Hepatic stellate cell (primary cell): ENCODE measurements at places on chromosomes 7 and 10.

DNA sequence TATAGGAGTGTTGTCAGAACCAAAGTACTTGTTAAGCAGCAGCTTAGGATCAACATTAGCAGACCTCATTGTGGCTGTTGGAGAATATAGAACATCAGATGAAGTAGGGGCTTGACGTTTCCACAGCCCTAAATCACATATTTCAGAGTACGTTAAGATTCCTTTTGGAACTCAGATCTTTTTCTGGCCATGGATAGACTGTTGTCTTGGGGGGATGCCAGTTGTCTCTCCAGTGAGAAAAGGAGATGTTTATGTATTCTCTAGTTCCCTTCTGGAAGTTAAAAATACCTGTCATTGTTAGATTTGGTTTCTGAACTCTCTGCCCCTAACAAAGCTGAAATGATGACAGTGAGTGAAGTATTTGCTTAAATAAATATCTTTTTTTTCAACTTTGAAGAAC, 191.3 kb downstream of the AUTS2 start:
- DNase-seq: no peak

GRCh38 chr10:49163741-49164140, 24.4 kb downstream of the TMEM273 start:
- DNase-seq: peak; percentile 38

- DNase-seq: peak; percentile 77
These were observed 50.3 kb downstream of the PALD1 start for GRCh38 chr10:70528741-70529362.

- DNase-seq: no peak
These were observed 32.1 kb downstream of the CELF2 start for GRCh38 chr10:11049806-11050205.

DNA sequence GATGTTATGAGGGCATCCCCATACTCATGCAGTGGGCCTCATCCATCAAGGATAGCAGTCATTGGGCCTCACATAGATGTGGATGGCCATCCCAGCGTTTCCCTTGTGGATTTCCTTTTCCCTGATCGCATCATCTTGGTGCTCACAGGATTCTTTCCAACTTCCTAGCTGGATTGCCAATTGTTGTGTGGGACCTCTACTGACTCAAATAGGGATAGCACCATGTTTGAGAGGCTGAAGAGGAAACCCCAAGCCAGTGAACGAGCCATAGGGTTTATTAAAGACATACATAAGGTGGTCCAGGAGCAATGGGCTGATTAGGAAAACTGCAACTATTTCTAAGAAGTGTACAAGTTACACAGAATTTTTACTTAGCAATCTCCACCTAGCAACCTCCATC, 21.8 kb downstream of the ASZ1 start:
- no peak for DNase-seq

DNA sequence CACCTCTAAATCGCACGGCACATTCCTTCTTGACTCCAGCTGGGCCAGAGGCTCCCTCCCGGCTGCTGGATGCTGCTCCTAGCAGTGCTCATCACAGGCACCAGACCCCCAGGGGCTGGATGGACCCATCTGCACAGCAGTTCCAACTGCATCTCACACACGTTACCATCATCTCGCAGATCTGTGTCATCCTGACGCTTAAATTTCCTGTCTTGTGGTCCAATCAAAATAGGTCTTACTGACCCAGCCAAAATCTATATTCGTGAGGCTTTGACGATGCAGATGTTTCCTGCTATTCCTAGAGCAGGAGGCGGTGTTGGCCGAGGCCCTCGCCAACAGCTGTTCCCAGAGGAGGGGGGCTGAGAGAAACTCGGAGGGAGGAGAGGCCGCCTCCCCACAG, 108.0 kb downstream of the MKI67 start:
- DNase-seq: no peak

GRCh38 chr7:5525271-5526099, 101.9 kb upstream of the TNRC18 start:
- DNase-seq: no peak

DNA sequence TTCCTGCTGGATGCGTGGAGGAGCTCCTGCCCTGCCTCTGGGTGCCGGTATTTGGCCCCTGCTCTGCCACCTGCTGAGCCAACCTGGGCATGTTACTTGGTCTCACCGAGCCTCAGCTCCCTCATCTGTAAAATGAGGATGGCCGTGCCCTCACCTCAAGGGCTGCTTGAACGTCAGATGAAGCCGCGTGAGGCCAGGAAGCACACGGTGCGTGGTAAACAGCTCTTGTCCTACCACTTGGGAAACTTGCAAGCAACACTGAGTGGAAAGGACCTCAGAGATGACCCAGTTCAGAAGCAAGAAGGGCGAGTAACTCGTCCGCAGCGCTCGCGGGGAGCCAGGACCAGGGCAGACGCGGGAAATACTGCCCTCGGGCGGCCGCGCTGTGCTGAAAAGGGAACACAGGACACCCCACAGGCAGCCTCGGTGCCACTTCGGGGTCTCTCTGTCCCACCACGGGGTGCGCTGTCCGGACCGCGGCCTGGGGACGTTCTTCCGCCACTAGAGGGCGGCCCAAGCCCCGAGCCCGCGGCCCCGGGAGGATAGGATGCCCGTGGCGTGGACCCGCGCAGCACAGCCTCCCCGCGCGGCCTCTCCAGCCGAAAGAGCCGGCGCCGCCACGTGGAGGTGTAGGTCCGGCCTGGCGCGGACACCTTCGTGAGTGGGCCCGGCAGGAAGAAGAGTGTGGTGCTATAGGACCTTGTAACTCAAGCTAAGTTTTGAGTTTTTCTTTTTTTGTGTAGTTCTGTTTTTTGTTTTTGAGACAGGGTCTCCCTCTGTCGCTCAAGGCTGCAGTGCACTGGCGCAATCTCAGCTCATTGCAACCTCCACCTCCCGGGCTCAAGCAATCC, 94.1 kb downstream of the PRKAG2 start:
- DNase-seq: peak; percentile 82

DNA sequence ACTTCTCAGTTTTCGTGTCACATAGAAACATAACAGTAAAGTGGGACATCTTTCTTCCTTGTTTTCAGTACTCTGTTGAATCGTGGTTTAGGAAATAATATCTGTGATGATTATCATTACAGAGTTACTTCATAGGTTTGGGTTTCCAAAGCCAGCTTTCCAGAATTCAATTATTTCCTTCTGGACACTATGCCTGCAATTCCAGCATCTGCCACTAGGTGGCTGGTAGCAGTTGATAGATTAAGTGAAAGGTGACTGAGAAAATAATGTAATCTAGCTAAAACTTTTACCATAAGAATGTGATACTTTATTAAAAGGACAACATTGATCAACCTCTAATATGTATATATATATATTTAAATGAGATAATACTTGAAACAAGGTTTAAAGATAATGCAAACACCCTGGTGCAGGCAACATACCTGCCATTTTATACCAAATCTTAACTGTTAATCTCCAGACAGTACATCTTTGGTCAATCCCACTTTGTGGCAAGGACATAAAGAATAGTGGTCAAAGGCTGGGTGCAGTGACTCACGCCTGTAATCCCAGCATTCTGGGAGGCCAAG, 102.6 kb downstream of the SH3PXD2A start:
- no peak for DNase-seq

GRCh38 chr7:95553939-95554338, 42.4 kb downstream of the PDK4 start:
- no peak for DNase-seq

GRCh38 chr7:6171532-6172223, 100.7 kb downstream of the CYTH3 start:
- no peak for DNase-seq
